ENCODE measurements at places on chromosomes 12 and 14. TPM values are rescaled to one million over a fixed set of nuclear protein-coding genes. Genes with fewer than 3 reads are reported as not detected.

GRCh38 chr12:20555771-20556170, 139.4 kb upstream of the SLCO1C1 start:
- no peak for DNase-seq
- no peak overlapping the region for H3K27ac ChIP-seq
- no peaks in the 10 kb centered on the region for H3K27me3 ChIP-seq
- no peaks in the 10 kb centered on the region for H3K36me3 ChIP-seq

GRCh38 chr14:39251547-39251946, 17.8 kb downstream of the MIA2 start:
- H3K27me3 ChIP-seq: no peaks in the 10 kb centered on the region
- DNase-seq: no peak
- no peak overlapping the region for H3K4me3 ChIP-seq
- H3K36me3 ChIP-seq: no peaks in the 10 kb centered on the region
- no peak overlapping the region for H3K27ac ChIP-seq

The IFNG-AS1 gene
- total RNA-seq: not detected

DNA sequence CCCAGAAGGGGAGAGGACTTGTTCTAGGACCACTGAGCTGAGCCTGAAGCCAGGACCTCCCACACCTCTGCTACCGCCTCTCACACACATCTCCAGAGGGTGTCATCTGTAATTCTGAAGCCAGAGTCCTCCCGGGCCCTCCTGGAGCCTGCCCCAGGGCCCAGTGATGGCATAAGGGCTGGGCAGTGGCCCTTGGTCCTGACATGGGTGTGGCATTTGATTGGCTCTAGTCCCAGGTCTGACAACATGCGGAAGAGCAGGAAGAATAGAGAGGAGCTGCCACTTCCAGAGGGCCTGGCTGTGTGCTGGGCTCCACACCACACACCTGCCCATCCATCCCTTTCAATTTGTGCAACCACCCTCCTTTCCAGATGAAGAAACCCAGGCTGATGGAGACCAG, 144.3 kb upstream of the GSC start:
- H3K36me3 ChIP-seq: no peaks in the 10 kb centered on the region
- no peaks in the 10 kb centered on the region for H3K4me1 ChIP-seq
- H3K27ac ChIP-seq: no peak overlapping the region
- no peak for DNase-seq

- peaks cover 21% of the 10 kb centered on the region for H3K27me3 ChIP-seq
- DNase-seq: no peak
- no peaks in the 10 kb centered on the region for H3K36me3 ChIP-seq
- H3K27ac ChIP-seq: no peak overlapping the region
Measured at GRCh38 chr14:93787465-93788292, 606 bp downstream of the PRIMA1 start.

- no peak for DNase-seq
- no peaks in the 10 kb centered on the region for H3K27me3 ChIP-seq
- H3K36me3 ChIP-seq: no peaks in the 10 kb centered on the region
- no peak overlapping the region for H3K4me3 ChIP-seq
Measured at GRCh38 chr14:75361751-75362433, 65.9 kb upstream of the JDP2 start.
